NCI-H1417 treated with DMSO at 0.1 percent for 48 hours (cell line): ENCODE measurements at places on chromosomes 1 and 21.

GRCh38 chr1:34500451-34500850 lies 254.4 kb upstream of the GJB5 start:
- no peak for DNase-seq

- no peak for DNase-seq
Observed at GRCh38 chr1:157157501-157158190, 19.5 kb upstream of the ETV3 start.

DNA sequence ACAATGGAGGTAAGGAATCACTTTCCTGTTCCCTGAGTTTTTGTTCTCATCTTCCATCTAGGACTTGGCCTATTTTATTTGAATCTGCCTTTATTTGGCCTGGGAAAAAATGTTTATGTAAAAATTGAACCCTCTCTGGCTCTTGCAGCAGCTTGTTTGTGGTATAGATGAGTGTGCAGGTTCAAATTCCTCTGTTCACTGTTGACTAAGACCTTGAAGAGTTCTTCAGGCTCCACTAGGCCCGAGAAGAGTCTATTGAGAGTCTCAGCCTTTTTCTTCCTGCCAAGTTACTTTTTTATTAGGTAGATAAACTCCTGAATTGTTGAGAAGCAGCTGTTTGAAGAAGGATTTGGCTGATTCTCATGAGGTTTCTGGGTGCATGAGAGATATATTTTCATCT lies 248.8 kb upstream of the ADGRL2 start:
- no peak for DNase-seq

- no peak for DNase-seq
Observed at GRCh38 chr1:220887520-220888416, 8.5 kb downstream of the HLX start.
